Stimulated activated CD4-positive, alpha-beta T cell treated with anti-CD3 and anti-CD28 coated beads, TNF-alpha, amount 100 ng/mL, for 1 hour (primary cell): ENCODE measurements at places on chromosomes 2 and 18.

DNA sequence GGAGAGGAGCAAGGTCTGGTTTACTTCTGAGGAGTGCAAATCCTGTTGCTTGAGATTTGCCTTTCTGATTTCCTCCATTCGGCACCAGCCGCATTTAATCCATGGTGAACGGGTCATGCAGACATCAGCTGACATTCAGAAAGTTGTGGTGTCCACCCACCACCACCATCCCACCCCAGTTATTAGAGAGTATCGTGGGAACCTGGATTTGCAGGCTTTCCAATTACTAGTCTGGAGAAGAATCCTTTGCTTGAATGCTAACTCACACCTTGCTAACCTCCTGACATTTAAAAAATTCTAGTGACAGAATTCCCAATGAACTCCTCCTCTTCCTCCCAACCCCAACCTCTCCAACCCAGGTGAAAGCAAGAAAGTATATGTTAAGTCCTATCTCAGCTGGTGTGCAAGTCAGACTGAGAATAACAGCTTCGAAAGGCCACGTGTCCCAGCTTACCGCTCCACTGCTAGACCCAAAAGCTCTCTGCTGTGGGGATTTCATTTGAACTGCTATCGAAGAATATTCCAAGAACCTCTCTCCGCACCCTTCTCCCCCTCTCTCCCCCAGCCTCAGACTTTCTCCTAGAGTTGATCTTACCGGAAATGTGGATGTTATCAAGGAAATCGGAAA, 17.7 kb downstream of the BCL11A start:
- no peak for DNase-seq

DNA sequence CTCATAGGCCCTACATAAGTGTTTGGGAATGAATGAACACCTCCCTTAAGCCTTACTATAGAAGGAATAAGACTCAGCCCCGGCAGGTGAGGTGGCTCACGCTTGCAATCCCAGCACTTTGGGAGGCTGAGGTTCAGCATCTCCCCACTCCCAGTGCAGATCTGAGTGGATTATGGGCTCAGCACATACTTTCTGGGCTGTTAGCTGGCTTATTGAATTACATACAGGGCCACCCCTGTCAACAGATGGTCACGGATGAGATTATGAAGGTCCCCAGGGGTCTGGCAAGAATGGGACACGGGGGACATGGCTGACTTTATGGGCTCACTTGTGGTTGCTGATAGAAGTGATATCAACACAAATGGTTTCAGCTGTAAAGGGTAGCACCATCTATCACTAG, 322.3 kb downstream of the TSN start:
- DNase-seq: no peak

GRCh38 chr2:42863320-42863719, 70.9 kb upstream of the HAAO start:
- no peak for DNase-seq

DNA sequence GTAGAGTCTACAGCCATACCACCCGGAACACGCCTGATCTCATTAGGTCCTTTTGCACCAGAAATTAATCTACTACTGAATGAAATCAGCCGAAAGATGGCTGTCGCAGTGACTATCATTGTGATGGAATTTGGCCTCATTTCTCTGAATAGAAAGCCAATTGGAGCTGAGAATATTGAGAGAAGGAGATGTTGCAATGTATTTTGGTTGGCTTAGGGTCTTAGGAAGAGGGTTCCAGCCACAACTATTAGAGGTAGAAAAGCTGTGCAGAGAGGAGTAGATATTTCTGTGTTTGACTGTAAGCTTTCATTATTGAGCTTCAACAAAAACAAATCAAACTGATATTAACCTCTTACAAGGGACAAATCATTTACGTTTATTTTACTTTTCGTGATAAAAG, 98.1 kb downstream of the THSD7B start:
- no peak for DNase-seq

- no peak for DNase-seq
Observed at GRCh38 chr2:159140070-159140769, 146.3 kb downstream of the WDSUB1 start.

GRCh38 chr2:13091455-13091854, 374.7 kb downstream of the TRIB2 start:
- no peak for DNase-seq

GRCh38 chr2:237427769-237428506, 14.0 kb upstream of the COL6A3 start:
- DNase-seq: peak; percentile 38

DNA sequence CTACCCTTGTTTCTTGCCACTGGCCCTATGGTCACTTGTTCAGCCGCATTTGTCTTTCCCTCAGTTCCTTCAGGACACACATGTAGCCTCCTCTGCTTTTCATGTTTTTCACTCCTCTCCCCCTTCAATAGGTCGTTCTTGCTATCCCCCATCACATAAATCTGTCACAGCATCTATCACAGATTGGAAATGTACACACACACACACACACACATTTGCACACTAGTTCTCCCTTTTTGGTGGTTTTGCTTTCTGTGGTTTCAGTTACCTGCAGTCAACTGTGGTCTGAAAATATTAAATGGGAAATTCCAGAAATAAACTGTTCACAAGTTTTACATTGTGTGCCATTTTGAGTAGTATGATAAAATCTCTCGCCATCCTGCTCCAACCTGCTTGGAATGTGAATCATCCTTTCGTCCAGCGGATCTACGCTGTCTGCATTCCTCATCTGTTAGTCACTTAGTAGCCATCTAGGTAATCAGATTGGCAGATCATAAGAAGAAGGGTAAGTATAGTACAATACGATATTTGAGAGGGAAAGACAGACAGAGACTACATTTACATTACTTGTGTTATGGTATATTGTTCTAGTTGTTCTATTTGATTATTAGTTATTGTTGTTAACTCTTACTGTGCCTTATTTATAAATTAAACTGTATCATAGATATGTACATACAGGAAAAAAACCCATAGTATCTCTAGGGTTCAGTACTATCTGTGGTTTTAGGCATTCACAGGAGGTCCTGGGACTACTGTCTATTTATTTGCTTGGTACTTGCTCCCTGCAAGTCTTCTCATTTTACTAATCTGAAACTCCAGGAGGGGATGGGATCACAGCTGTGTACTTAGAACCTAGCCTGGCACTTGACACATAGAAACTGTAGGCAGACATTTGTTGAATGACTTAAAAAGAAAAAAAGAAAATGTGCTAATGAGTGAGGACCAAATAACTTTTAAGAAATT, 86.1 kb upstream of the PNPT1 start:
- no peak for DNase-seq

- DNase-seq: no peak
Observed at GRCh38 chr2:46876741-46877384, 38.7 kb downstream of the MCFD2 start.

DNA sequence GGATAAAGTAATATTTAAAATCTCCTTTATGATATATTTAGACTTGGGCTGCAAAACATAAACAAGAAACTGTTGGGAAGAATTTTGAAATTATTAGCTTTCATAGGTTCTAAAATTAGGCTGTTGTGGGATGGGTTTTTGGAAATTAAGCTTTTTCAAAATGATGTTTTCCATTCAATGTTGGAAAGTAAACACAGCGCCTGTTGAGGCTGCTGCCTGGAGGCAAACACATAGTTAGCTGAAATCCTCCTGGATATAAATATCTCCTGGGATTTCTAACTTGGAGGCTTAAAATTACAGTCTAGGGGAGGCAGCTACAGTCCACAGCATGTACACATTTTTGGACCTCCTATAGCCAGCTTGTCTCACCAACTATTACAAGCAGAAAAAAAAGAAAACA, 197.3 kb downstream of the DCC start:
- DNase-seq: no peak

- no peak for DNase-seq
Observed at GRCh38 chr18:3885209-3885792, 435.3 kb downstream of the TGIF1 start.

DNA sequence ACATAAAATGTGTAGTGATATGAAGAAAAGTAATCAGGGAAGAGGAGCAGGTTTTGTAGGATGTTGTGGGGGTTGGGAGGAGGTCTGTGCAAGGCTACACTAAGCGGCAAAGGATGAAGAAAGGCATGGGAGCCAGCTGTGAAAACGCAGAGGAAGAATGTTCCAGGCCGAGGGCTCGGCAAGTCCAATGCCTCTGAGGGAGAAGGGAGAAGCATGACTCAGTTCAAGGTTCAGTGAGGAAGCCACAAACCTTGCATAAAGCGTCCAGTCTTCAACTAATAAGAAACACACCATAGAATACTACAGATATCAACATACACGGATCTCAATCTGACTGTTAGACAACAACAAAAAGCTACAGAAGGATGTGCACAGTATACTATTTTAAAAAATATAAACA, 16.2 kb downstream of the EPB41L3 start:
- no peak for DNase-seq

- DNase-seq: no peak
Observed at GRCh38 chr18:56248610-56249235, 389.7 kb downstream of the TXNL1 start.

DNA sequence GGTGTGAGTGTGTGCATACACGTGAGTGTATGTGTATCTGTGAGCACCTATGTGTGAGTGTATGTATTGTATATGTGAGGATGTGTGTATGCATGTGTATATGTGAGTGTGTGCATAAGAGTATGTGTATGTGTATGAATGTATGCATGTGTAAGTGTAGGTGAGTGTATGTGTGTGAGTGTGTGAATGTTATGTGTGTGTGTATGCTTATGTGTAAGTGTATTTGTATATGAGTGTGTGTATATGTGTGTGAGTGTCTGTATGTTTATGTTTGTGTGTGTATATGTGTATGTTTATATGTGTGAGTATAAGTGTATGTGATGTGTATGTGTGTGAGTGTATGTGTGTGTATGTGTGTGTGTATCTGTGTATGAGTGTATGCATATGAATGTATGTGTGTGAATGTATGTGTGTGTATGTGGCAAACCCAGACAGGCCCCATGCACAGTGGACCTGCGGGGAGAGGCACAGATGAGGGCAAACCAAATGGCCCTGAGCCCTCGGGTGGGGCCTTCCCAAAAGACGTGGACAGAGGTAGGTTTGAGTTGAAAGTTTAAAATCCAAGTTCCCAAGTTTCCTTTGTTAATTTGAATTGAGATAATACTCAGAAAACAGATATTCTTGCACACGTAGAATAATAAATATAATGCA, 51.5 kb downstream of the EDAR start:
- no peak for DNase-seq

DNA sequence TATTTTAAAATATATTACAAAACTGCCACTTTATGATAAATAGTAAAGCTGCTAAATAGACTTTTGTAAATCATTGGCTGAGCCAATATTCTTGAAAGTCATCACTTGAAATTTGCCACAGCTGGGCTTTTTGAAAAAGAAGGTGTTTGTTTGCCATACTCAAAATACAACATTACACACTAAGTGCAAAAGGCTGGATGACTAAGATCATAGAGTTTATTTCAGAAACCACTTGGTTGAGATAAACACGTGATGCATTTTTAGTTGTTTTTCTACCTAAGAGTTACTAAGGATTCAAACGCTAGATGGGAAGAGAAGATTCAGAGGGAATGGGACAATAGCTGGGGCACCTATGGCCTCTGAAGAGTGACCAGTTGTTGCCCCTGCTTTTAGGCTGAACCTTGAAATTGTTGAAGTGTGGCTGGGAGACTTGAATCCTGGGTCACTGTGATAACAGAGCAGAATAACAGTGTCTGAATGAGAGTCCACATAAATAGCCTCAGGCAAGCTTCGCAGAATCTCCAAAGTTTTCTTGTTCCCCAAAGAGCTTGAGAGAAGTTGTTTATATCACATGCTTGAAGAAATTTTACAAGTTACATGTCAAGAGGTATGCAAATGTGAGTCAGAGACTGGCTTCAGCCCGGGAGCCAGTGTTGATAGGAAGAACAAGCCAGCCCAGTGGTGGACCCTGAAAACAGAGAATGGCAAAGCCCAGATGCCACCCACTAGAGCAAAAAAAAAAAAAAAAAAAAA, 409.8 kb downstream of the GPD2 start:
- no peak for DNase-seq

DNA sequence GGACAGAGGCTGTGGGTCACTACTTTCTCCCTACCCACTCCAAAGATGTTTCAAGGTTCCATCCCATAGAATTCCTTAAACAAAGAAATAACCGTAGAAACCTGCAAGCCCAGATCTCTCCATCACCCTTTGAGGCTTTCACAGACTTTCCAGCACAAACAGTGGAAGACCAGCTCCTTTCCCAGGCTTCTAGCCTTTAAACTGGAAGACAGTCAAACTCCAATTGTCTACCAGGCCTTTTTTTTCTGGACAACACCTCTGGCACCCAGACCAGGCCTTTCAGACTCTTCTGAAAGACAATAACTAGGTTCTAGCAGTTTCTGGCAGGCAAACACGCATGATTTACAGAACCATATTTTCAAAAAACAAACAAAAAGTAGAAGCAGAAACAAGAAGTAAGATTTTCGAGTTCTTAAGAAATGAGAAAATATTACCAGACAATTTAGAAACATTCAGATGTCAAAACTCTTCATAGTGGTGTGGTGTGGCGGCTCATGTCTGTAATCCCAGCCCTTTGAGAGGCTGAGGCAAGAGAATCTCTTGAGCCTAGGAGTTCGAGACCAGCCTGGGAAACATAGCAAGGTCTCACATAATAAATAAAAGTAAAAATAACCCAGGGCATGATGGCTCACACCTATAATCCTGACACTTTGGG, 106.8 kb upstream of the MSH2 start:
- no peak for DNase-seq

DNA sequence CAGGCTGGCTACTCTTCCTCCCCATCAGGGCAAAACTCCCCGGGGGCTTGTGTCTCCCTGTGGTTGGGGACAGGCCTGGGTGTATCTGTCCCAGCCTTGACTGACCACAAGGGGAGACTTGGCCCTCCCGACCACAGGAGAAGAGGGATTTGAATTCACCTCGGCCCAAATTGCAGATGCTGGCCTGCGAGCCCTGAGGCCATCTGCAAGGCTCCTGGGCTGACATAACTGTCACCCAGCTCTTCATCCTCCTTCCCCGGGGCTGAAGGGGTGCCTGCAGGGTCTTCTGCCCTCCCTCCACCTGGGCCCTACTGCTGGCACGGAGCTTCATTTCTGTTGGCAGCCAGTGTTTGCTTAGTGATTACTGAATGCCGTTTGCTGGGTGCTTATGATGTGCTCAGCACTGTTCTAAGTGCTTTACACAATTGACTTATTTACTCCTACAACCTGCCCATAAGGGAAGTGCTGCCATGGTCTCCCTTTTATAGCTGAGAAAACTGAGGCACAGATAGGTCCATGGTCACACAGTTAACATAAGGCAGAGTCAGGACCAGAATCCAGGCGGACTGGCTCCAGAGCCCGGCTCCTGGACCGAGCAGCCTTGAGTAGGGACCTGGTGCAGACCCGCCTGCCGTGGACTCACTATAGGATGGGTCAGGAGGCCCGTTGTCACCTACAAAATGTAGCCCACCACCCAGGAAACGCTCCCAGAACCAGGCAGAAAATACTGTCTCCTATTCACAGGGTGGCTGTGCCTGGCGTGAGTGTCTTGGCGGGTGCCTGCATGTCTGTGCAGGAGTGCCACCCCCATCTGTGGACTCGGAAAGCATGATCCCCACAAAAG, 18.9 kb downstream of the STEAP3 start:
- no peak for DNase-seq

GRCh38 chr2:63981702-63982103, 37.5 kb downstream of the VPS54 start:
- no peak for DNase-seq

- DNase-seq: no peak
Observed at GRCh38 chr2:226080334-226080733, 680.8 kb downstream of the NYAP2 start.

- DNase-seq: no peak
Observed at GRCh38 chr2:188897096-188897495, 77.1 kb upstream of the COL3A1 start.
